ENCODE measurements at places on chromosomes 11 and 22. TPM values are rescaled to one million over a fixed set of nuclear protein-coding genes. Genes with fewer than 3 reads are reported as not detected.

- ATAC-seq, result no peak
Measured at GRCh38 chr11:104009744-104010143, 26.7 kb upstream of the DDI1 start.

The SLC17A6 gene
- total RNA-seq, result not detected

DNA sequence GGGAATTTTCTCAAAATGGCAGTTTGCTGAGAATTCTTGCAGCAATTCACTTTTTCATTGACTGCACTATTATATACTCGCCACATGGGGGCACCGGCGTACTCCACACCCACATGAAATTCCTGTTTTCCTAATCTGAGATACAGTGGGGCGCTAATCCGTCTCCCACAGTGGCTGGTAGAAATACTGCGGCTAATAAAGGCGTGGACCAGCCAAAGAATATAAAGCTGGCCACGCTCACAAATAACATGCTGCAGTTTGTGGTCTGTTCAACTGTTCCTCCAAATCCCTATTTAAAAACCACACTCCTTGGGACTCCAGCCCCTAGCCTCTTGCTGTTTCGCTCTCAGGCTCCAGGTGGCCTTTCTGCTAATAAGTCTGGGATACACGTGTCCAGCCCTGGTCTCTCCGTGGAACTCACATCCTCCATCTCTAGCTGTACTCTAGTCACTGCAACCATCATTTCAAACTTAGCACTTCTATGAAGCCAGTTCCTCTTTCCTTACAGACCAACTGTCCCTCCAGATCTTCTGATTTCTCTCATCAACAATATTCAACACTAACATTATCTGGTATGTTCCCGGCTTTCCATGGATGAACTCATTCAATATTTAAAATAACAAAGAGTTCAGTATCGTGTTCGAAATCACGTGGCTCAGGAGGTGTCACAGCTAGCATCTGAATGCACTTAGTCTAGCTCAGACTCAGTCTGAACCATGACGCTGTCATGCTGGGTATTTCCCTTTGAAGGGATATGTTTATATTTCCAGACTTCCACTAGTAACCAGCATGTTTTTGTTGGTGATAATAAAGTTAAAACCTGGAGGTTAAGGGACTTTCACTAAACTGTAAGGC is 22.0 kb downstream of the TBRG1 start:
- ATAC-seq, result peak; percentile 76

DNA sequence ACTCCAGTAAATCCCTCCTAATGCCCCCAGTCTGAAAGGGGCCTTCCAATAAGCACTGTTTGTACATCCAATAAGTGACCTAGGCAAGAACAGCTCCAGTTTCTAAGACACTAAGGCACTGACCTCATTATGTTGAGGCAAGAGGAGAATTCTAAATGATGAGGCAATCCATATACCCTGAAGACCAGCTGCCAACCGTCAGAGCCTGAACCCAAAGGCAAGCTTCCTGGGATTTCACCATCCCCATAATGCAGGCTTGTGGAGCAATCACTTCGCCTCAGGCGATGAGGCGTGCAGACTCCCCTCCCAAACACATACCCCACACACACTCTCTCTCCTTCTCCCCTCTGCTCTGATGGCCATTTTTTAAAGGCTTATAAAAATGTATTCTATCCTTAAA is 49.5 kb downstream of the LGR4 start:
- ATAC-seq, result peak; percentile 90

- no peak for ATAC-seq
Measured at GRCh38 chr11:45289369-45289768, 3.2 kb upstream of the SYT13 start.

The ABCG4 gene
- 1.1 TPM for total RNA-seq

DNA sequence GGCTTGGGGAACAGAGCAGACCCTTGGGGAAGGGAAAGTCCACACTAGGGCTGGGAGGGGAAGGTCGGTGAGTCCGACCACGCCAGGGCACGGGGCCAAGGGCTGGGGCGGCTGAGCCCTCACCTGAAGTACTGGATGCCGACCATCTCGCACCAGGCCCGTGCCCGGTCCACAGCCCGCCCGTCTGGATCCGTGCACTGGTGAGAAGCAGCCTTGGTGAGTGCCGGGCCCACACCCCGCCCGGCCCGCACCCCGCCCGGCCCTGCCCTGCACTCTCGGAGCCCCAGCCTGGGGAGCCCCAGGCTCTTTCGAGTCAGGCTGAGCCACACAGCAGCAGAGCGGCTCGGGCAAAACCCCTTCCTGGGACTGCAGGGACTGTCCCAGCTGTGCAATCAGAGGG is 1.9 kb upstream of the BAIAP2L2 start:
- ATAC-seq, result no peak

- ATAC-seq, result no peak
Measured at GRCh38 chr11:76762867-76763572, 20.1 kb upstream of the TSKU start.

- no peak for ATAC-seq
Measured at GRCh38 chr11:93169950-93170561, 27.7 kb downstream of the SLC36A4 start.

DNA sequence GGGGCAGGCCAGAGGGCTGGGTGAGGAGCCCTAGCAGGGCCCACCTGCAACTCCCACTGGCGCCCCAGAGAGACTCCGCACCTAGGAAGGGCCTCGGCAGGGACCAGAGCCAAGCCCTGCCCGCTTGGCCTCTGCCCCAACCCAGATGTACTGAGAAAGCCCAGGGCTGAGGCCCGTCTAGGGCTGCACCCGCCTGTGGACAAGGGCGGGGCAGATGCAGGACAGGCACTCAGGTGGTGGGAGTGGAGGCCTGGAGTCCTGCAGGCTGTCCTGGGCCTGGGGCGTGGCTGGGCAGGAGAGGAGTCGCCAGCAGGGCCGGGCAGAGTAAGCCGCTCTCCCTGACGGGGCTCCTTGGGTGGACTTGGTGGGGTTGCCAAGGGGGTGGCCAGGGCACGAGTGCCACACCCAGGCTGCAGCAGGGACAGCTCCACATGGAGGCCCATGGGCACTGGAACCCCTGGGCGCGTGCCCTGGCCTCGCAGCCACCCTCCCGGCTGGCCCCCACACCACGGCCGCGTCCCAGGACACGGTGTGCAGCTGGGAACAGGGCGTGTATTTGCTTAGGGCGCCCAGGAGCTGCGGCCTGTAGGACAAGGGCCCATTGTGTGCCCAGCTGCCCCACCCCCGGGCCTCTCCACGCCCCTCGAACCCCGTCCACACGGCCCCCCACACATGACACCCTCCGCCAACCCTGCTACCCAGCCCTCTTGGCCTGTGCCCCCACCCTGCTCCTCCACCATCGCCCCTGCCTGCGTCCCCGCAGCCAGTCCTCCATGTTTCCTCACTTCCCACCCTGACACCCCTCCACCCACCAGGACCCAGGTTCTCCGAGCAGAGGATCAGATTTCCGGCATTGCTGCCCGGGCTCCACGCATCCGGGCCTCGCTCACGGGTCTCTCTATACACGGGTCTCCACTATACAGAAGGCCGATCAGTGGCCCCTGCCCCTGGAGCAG is 11.3 kb upstream of the PIM3 start:
- ATAC-seq, result no peak

GRCh38 chr11:102268083-102268984 is 49.0 kb upstream of the BIRC3 start:
- peak; percentile 87 for ATAC-seq
